ENCODE measurements at places on chromosomes 3 and 15. TPM values are rescaled to one million over a fixed set of nuclear protein-coding genes. Genes with fewer than 3 reads are reported as not detected.

- H3K4me1 ChIP-seq: peaks cover 14% of the 10 kb centered on the region
- no peak for DNase-seq
- H3K27me3 ChIP-seq: no peaks in the 10 kb centered on the region
- no peaks in the 10 kb centered on the region for H3K36me3 ChIP-seq
These were observed 255.7 kb upstream of the TBL1XR1 start for GRCh38 chr3:177452831-177453450.

Gene ANKDD1A
- 3.6 TPM for total RNA-seq

- H3K27me3 ChIP-seq: no peaks in the 10 kb centered on the region
- no peak overlapping the region for H3K27ac ChIP-seq
- no peaks in the 10 kb centered on the region for H3K36me3 ChIP-seq
- H3K4me3 ChIP-seq: no peak overlapping the region
- DNase-seq: no peak
These were observed 13.4 kb downstream of the KLF13 start for GRCh38 chr15:31340047-31340446.

- peak; percentile 58 for DNase-seq
- H3K4me1 ChIP-seq: peaks cover 10% of the 10 kb centered on the region
- no peak overlapping the region for H3K4me3 ChIP-seq
- H3K27me3 ChIP-seq: no peaks in the 10 kb centered on the region
These were observed 69.5 kb upstream of the VEPH1 start for GRCh38 chr3:157572559-157573270.

- H3K27me3 ChIP-seq: no peaks in the 10 kb centered on the region
- no peaks in the 10 kb centered on the region for H3K36me3 ChIP-seq
- no peaks in the 10 kb centered on the region for H3K4me1 ChIP-seq
- no peak overlapping the region for H3K27ac ChIP-seq
- DNase-seq: no peak
These were observed 4.3 kb upstream of the AP4E1 start for GRCh38 chr15:50904211-50904610.

GRCh38 chr3:164250923-164251322 lies 827.4 kb downstream of the SI start:
- DNase-seq: no peak
- H3K4me1 ChIP-seq: no peaks in the 10 kb centered on the region
- no peak overlapping the region for H3K4me3 ChIP-seq
- no peaks in the 10 kb centered on the region for H3K36me3 ChIP-seq

Gene AADACL2
- 0.10 TPM for total RNA-seq

DNA sequence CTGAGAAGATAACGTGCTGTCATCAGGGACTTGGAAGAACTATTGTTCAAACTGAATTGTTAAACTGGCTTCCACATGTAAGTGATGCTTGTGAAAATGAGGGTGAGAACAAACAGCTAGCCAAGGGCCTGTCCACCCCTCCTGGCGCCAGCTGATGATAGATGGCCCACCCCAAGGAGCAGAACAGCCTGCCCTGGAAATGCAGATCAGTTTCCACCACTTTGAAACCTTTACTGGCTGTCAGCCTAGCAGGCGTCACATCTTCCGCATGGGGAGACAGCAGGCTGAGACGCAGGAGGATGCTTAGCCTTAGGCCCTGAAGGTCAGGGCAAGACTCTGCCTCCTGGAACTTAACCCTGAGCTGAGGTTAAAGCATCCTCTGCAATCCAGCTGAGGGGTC lies 6.4 kb upstream of the SLC51B start:
- no peaks in the 10 kb centered on the region for H3K36me3 ChIP-seq
- H3K27me3 ChIP-seq: no peaks in the 10 kb centered on the region
- no peak overlapping the region for H3K4me3 ChIP-seq
- peaks cover 14% of the 10 kb centered on the region for H3K4me1 ChIP-seq
- DNase-seq: no peak

Gene CYP11A1
- total RNA-seq: 0.80 TPM

DNA sequence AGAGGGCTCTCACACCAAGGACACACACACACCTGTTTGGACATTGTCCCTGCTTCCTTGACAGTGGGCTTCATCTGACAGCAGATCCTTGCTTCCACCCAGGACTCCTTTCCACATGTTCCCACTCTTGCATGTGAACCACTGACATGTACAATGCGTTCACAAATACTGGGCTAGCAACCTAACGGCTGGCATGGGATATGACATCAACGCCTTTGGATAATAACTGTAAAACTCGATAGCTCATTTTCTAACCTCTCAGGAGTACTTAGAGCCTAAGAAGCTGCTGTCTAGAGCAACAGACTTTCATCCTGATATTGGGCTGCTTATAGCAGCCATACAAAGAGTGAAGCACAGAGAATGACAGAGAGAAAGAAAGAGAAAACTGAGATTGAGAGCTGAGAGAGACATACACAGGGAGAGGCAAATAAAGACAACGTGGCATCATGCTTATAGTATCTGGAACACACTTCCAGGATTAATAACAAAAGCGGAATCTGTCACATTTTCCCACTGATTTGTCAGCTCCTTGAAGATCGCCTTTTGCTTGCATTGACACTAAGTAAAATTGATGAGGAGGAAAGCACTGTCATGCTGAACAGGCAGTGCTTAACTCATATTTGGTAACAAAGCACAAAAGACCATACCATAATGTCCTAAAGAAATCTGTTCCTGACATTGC lies 1.7 kb downstream of the GUCA1C start:
- H3K36me3 ChIP-seq: no peaks in the 10 kb centered on the region
- H3K4me1 ChIP-seq: no peaks in the 10 kb centered on the region
- no peak overlapping the region for H3K4me3 ChIP-seq
- H3K27ac ChIP-seq: no peak overlapping the region
- no peak for DNase-seq

DNA sequence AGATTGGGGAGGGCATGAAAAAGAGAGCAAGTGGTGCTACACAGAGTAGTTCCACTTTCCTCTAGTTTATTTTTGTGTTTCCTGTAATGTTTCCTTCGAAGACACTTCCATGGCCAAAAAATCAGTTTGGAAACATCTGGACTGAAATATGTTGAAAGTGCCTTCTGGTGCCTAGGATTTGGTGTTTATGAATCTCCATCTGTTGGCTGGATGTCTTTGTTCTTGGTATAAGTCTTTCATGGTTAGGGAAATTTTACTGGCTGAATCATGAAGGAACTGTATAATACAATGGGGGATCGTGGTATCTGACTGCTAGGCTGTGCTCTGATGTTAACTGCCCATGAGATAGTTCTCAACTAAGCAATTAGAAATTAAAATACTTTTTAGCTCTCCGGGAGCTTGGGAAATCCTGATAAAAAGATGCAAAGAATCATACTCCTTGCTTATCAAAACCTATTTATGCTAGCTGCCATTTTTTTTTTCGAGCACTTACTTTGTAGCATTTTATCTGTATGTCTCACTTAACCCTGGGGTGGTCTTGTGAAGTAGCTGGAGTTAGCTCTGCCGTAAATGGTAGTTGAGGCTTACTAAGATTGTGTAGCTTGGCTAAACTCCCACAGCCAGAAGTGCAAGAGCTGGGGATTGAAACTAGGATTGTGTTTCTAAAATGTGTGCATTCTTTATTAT lies 21.9 kb downstream of the AKAP13 start:
- no peaks in the 10 kb centered on the region for H3K27me3 ChIP-seq
- peaks cover 32% of the 10 kb centered on the region for H3K4me1 ChIP-seq
- no peak overlapping the region for H3K27ac ChIP-seq
- H3K4me3 ChIP-seq: no peak overlapping the region

Gene ILDR1
- 1.5 TPM for total RNA-seq

DNA sequence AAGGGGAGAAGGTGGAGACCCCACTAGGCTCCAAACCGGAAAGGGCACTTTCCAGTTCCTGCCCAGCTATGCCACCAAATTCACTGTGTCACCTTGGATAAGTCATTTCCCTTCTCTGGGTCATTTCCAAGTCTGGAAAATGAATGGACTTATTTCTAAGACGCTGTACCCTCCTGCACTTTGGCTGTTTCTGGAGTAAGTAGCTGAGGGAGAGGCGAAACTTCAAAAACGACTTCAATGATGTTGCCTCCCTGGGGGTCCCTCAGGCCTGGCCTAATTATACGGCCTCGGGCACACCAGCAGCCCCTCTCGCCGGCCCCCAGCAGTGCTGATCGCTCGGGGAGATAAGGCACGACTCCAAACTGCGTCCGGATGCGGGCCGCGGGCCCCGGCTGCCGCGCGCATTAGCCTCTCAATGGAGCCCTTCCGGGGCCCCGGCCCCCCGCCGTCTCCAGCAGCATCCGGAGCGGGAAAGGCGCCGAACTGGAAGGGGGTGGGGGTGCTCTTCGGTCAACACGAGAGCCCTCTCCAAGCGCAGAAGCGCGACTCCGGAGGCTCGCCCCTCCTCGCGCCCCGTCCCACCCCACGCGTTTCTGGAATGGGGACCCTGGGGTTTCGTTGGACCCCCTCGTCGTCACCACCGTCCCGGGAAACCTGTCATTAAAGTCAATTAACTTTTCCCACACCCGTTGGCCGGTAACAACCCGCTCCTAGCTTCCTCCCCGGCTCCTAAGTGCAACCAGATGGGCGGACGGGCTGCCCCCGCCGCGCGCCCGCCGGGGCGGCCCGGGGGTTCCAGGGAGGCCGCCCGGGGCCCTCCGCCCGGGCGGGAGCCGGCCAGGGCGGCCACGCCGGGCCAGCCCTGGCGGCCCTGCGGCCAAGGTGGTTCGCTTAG lies 4.8 kb downstream of the HES1 start:
- peak; percentile 83 for DNase-seq
- H3K4me1 ChIP-seq: peaks cover 42% of the 10 kb centered on the region
- H3K36me3 ChIP-seq: no peaks in the 10 kb centered on the region
- no peaks in the 10 kb centered on the region for H3K27me3 ChIP-seq

DNA sequence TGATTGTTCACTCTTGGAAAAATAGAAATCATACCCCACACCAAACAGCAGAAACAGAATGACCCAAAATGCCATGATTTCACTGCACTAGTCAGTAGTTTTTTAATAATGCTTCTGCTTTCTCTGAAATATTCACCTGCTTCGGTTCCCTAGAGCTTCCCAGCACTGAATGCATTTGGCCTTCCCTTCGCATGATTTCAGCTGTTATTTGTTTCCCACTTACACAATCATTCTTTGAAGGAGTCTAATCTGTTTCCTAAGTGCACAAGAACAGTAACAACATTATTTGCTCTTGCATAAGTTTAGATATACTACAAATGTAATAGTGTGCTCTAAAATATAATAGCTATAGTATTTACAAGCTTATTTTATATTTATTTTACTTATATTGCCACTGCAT lies 178.7 kb downstream of the STAC start:
- no peaks in the 10 kb centered on the region for H3K36me3 ChIP-seq
- peaks cover 11% of the 10 kb centered on the region for H3K4me1 ChIP-seq
- H3K27me3 ChIP-seq: no peaks in the 10 kb centered on the region
- H3K4me3 ChIP-seq: no peak overlapping the region
- no peak for DNase-seq

GRCh38 chr3:151476344-151477018 lies 15.6 kb upstream of the IGSF10 start:
- no peaks in the 10 kb centered on the region for H3K36me3 ChIP-seq
- H3K4me1 ChIP-seq: peaks cover 7% of the 10 kb centered on the region
- no peaks in the 10 kb centered on the region for H3K27me3 ChIP-seq

DNA sequence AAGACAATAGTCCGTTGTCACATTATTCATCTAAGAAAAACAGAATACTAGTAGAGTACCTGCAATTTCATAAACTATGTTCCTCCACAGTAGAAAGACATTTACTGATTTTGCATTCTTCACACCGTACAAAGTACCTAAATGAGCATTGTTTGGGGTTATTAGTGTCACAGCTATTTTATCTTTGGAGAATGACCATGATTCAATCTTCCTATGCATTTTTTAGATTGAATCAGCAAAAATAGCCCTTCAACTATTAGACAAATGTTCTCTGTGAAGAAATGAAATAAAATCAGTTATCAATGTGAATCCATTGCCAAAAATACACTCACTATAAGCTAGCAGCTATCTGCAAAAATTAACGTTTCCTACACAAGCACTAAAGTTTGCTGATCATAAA lies 176.6 kb downstream of the PLCH1 start:
- no peaks in the 10 kb centered on the region for H3K4me1 ChIP-seq
- no peak overlapping the region for H3K27ac ChIP-seq
- H3K27me3 ChIP-seq: no peaks in the 10 kb centered on the region

DNA sequence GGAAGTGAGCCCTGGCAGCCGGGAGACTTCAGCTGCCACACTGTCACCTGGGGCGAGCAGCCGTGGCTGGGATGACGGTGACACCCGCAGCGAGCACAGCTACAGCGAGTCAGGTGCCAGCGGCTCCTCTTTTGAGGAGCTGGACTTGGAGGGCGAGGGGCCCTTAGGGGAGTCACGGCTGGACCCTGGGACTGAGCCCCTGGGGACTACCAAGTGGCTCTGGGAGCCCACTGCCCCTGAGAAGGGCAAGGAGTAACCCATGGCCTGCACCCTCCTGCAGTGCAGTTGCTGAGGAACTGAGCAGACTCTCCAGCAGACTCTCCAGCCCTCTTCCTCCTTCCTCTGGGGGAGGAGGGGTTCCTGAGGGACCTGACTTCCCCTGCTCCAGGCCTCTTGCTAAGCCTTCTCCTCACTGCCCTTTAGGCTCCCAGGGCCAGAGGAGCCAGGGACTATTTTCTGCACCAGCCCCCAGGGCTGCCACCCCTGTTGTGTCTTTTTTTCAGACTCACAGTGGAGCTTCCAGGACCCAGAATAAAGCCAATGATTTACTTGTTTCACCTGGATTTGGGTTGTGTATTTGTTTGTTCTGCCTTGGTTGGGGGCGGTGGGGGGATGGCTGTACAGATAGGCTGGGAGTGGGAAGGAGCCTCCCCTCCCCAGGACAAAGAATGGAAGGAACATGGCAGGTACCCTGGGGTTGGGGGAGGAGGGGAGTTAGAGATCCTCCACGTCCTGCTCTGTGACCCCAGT lies 2.9 kb upstream of the GRM2 start:
- no peak overlapping the region for H3K4me3 ChIP-seq
- no peak overlapping the region for H3K27ac ChIP-seq
- peaks cover 19% of the 10 kb centered on the region for H3K27me3 ChIP-seq
- H3K4me1 ChIP-seq: no peaks in the 10 kb centered on the region

GRCh38 chr3:129399895-129400357 lies 28.5 kb downstream of the EFCAB12 start:
- H3K4me3 ChIP-seq: no peak overlapping the region
- H3K27me3 ChIP-seq: no peaks in the 10 kb centered on the region
- H3K27ac ChIP-seq: no peak overlapping the region
- no peaks in the 10 kb centered on the region for H3K36me3 ChIP-seq

GRCh38 chr15:90386221-90386620 lies 1.8 kb upstream of the IQGAP1 start:
- no peak overlapping the region for H3K4me3 ChIP-seq
- H3K36me3 ChIP-seq: no peaks in the 10 kb centered on the region
- H3K27me3 ChIP-seq: no peaks in the 10 kb centered on the region
- no peak overlapping the region for H3K27ac ChIP-seq

Gene USP4
- 14.4 TPM for total RNA-seq

Gene SIDT1
- 0.90 TPM for total RNA-seq

Gene XXYLT1
- total RNA-seq: 25.6 TPM

DNA sequence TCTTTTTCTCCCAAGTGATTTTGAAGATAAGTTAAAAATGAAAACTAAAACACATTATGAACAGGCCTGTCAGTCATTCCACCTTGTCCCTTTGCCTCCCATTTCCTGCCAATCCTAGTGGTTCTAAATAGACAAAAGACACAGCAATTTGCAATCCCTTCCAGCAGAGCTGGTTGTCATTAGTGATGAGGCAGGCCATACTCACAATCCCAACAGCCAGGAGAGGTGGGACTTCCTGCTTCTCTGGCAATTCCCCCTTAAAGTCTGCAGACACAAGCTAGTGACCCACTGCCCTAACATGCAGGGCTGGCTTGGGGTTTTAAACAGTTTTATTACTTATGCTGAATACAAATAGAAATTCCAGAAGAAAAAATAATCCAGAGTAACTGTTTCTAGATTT lies 38.4 kb upstream of the RBP1 start:
- H3K36me3 ChIP-seq: no peaks in the 10 kb centered on the region
- DNase-seq: no peak
- H3K27ac ChIP-seq: no peak overlapping the region
- no peaks in the 10 kb centered on the region for H3K27me3 ChIP-seq
- no peak overlapping the region for H3K4me3 ChIP-seq
